ENCODE measurements at places on chromosomes 7 and 10. TPM values are rescaled to one million over a fixed set of nuclear protein-coding genes. Genes with fewer than 3 reads are reported as not detected.

DNA sequence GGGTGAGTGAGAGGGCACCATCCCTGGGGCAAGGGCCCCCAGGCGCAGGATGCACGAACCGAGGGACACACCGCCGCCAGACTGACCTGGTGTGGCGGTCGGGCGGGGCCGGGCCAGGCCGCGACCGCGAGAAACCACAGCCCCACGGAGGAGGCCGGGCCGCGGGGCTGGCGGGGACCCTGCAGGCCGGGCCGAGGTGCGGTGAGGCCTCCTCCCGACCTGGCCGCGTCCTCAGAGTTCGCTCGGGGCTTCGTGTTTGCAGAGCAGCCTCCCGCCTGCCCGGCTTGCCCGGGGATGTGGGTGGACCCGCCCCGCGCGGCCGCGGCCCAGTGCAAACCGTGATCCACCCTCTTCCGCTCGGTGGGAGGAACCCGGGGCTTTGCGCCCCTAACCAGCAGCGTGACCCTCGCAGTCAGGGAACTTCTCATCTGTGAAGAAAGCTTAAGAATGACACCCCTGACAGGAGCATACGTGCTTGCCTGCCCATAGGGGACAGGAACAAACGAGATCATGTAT, 20.6 kb upstream of the HOXA13 start:
- no peak for DNase-seq

- no peak for DNase-seq
Observed at GRCh38 chr7:15586266-15586665, 24.5 kb upstream of the AGMO start.

FRMD4A gene
- total RNA-seq = 88.9 TPM

- DNase-seq = no peak
Observed at GRCh38 chr10:62638062-62638477, 166.4 kb upstream of the ADO start.

- no peak for DNase-seq
Observed at GRCh38 chr7:29463504-29464158, 100.0 kb upstream of the PRR15 start.

DPP6 gene
- total RNA-seq = 4.1 TPM

CTBP2 gene
- 113 TPM for total RNA-seq

OR6V1 gene
- total RNA-seq = not detected

- DNase-seq = no peak
Observed at GRCh38 chr10:130188195-130189175, 52.3 kb downstream of the GLRX3 start.

Measured in type B pancreatic cell (in vitro differentiated cells).